Stimulated activated CD8-positive, alpha-beta memory T cell treated with anti-CD3 and anti-CD28 coated beads, Interleukin-12 subunit alpha, Interleukin-12 subunit beta, amount 100 ng/mL, for 1 hour (primary cell): ENCODE measurements at places on chromosomes 5 and 9.

- DNase-seq: no peak
These were observed 23.1 kb downstream of the NDUFS6 start for GRCh38 chr5:1824109-1824821.

DNA sequence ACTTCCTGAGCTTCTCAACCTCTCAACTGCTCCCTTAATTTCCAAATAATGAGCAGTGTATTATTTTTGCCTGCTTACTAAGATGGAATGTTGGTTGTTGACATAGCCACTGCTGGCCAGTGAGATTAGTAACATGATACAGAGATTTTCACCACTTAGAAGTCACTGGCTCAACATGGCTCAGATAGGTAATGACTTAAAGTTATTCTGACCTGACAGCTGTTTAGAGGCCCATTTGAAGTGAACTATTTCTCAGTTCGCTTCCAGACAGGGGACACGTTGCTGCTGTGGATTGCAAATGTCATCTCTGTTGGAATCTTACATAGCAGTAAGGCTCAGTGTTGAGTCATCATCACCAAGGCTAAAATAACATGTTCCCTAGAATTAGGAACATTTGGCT, 490.2 kb downstream of the TLE4 start:
- DNase-seq: no peak

DNA sequence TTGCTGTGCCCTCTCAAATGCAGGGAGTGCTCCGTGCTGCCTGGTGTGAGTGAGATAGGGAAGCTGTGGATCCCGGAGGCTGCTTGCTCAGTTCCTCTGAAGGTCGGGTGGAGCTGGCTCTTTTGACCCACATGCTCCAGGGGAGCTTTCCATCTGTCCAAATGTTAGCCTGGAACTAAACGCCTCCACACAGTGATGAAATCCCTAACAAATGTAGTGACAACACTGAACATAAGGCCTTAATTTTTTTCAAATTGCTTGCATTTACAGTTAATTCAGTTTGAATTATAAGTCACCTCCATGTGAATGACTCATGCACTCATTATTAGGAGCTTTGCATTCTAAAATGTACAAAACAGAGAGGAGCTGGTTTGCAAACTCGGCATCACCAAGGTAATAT, 27.0 kb downstream of the PRDM6 start:
- DNase-seq: no peak

DNA sequence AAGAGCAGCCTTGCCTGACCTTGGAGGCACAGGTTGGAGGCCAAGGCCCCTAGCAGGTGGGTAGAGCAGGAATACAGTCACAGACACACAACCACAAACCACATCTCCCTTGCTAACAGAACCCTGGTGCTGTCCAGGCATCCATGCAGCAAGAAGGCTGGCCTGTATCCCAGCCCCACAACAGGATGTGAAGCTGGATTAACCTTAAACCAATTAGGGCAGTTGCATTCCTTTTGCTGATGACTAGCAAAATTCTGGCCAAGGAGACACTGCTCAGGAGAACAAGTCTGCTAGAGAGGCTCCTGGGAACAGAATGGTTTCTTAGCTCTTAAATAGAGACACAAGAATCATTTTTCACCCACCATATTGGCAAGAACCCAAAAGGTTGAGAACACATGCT, 97.8 kb downstream of the C5orf15 start:
- no peak for DNase-seq

- DNase-seq: no peak
These were observed 12.8 kb downstream of the CAMK4 start for GRCh38 chr5:111236995-111237394.

DNA sequence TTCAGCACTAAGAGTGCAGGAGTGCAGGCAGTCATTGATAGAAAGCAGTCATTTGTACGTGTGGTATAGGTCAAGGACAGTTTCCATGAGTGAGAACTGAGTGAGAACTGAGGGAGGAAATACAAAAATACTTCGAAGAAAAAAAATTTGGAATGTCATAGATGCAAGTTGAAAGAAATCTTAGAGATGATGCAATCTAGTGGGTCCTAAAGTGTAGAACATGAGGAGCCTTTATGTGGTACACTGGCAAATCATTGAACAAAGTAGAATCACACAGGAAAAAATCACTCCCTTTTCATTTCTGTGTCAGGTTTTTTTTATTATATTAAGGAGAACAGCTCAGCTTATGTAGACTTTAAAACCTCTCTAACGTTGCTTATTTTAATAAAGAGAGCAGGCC, 26.4 kb upstream of the SLC1A1 start:
- no peak for DNase-seq

DNA sequence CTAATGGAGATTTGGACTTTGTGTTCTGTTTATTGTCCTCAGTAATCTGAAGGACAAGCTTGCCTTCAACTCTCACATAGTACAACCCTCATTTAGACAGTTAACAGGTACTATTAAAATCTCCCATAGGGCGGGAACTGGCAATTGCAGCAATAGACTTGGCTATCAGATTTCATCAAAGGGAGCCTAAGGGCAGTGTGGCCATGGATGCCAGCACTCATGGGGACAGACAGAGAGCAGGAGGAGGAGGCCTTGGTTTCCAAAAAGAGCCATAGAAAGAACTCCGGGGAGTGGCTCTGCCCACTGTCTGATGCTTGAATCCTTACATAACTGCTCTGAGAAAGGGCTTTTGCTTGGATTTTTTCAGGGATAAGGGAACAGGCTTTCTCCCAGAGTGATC, 6.8 kb downstream of the SLC36A1 start:
- no peak for DNase-seq

DNA sequence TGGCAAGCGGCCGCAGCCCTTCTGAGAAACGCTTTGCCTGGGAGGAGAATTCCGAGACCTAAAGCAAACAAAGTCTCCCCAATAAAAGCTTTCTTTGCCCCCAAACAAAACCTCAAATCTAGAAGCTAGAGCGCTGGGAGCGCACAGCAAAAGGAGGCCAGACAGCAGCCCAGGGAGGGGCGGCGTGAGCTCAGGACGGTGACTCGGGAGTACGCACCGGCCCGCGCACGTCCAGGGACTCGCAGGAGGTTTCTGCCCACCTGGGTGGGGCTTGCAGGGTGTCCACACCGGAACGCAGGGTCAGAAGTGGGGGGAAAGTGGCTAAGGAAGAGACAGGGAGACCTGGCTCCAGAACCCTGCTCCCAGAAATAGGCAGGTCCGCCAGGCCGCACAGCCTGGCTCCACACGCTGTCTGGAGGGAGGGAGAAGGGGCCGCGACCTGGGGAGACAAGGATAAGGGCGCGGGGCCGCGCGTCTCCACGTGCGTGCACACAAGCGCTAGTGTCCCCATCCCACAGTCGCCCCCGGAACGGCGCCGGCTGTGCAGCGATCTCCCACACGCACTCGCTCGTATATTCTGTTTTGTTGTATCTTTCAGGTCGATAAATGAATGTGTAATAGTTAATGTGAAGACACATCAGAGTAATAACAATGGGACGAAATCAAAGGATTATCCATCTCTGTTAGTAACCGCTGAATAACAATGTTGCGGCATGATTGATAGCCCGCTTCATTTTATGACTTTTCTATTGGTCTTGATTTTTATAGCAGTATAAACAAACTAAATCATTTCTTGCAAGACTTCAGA, 2.3 kb upstream of the OTP start:
- DNase-seq: no peak

DNA sequence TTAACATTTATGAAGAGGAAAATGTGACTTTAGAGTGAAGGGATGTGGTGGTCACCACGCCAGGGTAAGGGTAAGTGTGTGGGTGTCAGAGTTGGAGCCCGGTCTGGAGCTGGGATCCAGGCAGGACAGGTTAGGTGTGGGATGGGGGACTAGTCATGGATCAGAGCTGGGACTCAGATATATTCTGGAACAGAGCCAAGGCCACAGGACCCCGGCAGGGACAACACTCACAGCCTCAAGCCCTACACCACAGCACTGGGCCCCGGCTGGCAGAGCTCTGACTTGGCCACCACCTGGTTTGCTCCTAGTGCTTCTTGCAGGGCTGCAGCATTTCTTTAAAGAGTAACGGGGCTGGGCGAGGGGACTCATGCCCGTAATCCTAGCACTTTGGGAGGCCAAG, 47.4 kb downstream of the C5orf15 start:
- no peak for DNase-seq

GRCh38 chr5:165334201-165334600, 1828.8 kb downstream of the MAT2B start:
- DNase-seq: no peak

DNA sequence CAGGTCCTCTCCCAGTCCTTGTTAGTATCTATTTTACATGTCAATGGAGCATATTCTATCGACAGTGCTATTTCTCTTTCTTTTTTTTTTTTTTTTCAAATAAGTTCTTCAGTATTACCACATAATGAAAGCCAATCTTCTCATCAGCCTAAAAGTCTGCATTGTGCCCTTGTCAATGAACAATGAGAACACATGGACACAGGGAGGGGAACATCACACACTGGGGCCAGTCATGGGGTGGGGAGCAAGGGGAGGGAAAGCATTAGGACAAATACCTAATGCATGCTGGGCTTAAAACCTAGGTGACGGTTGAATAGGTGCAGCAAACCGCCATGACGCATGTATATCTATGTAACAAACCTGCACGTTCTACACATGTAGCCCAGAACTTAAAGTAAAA, 47.7 kb upstream of the TEX48 start:
- DNase-seq: no peak

GRCh38 chr5:149423794-149424268, 44.7 kb upstream of the IL17B start:
- no peak for DNase-seq

DNA sequence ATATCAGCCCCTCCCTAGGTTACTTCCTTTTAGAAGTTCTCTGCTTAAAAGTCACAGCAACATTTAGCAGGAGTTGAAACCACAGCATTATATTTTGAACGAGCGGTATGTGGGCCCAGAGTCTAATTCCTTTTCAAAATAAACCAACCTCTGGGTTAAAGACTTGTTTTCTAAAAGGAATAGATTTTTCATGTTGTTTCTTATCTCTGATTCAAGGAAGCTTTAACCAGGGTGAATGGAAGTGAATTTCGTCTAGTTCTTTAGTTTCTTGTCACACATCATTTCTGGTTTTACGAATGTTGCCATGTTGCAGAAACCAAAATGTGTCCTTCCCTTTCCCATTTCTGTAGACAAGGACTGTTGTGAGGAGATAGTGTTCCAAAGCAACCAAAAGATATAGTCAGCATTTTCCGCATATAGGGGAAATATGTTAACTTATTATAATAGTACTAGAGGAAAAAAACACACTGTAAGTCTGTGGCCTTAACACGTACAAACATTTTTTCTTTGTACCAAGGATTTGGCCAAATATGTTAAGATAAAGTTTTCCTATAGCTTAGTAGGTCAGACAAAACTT, 142.4 kb downstream of the PCSK5 start:
- no peak for DNase-seq

DNA sequence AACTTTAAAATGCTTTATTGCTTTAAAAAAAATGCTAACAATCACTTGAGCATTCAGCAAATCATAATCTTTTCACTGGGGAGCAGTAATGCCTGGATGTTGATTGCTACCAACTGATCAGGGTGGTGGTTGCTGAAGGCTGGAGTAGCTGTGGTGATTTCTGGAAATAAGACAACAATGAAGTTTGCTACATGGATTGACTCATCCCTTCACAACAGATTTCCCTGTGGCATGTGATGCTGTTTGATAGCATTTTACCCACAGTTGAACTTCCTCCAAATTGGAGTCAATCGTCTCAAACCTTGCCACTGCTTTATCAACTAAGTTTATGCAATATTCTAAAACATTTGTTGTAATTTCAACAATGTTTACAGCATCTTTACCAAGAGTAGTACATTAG, 83.3 kb downstream of the MLLT3 start:
- no peak for DNase-seq

DNA sequence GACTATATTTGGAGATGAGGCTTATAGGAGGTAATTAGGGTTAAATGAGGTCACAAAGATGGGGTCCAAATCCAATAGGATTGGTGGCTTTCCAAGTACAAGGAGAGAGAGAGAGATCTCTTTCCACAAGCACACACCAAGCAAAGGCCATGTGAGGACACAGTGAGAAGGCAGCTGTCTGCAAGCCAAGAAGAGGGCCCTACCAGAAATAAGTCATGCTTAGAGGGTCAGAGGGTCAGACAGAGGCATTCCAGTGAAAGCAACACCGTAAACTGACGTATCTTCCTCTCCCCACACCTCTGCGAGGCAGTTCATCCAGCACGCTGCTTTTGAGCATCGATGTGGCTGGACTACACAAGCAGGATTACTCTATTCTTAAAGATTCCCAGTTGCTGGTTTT, 87.9 kb downstream of the SLC1A3 start:
- no peak for DNase-seq

DNA sequence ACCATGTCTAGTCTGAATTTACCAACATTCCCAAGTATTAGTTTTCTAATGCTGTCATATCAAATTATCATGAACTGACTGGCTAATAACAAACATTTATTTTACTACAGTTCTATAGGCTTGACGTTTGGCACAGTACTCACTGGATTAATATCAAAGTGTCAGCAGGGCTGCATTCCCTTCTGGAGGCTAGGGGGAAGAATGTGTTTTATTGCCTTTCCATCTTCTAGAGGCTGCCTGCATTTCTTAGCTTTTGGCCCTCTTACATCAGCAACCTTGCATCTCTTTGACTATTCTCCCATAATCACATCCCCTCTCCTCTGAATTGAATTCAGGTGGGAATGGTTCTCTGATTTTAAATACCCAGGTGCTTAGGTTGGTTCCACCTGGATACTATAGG, 84.7 kb downstream of the EDIL3 start:
- DNase-seq: no peak

DNA sequence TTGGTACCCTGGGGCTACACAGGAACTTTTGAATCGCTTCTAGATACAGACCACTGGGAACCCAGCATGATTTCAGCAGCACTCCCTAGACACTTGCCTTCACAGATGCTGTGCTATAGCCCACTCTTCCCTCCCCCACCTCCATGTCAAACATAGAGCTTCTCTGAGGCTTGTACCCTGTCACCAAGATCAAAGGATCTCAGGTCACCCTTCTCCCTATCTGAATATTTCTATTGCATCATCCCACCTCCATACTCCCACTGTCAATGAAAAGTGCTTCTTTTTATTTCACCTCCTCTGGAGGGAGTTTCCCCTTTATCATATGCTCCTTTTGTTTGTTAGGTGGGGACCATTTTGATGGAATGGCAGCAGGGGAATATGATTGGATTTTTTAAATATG, 29.2 kb upstream of the PHF24 start:
- no peak for DNase-seq

- DNase-seq: no peak
These were observed 1.6 kb downstream of the B4GALT1 start for GRCh38 chr9:33165263-33166151.

DNA sequence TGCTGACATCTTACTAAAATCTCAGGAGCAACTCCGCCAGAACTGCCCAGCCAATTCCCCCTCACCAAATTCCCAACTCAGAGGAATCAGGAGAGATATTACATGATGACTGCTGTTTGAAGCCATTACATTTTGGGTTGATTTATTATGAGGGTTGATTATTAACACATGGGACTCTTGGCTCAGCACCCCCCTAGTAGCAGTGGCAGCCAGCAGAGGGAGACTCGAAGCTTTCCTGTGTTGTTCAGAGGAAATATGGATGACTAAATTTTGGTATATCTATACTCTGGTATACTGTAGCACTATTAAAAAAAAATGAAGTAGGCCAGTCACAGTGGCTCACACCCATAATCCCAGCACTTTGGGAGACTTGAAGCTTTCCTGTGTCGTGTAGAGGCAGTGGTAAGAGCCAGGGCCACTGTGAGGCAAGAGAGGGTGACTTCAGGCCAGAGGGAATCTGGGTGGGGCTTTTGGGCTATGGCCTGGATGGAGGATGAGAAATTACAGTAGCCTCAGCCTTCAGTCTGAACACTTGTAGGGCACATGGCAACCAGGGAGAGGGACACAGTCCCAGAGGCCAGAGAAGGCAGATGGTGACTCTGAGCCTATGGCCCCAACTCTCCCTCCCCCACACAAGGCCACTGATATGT, 111.4 kb downstream of the LHX2 start:
- no peak for DNase-seq
